ENCODE measurements at places on chromosomes 2 and 18. TPM values are rescaled to one million over a fixed set of nuclear protein-coding genes. Genes with fewer than 3 reads are reported as not detected.

DNA sequence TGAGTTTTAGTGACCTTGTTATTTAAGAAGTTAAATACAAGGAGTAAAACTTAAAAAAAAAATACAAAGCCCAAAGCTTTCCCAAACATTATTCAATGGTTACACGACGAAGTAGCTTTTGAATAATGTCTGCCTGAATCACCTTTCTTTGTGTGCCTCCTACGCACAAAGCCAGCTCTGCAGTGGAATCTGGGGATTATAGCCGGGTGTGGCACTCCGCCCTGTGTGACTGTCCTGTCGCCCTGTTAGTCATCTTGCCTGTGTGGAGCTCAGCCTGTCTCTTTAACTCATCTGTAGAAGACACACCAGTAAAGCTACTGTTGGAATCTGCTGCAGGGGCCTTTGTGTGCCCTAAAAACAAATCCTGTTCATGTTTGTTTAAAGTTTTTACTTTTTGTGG, 79.4 kb upstream of the TCF7L1 start:
- H3K36me3 ChIP-seq = peaks cover 58% of the 10 kb centered on the region
- no peak for DNase-seq
- no peak overlapping the region for H3K4me3 ChIP-seq
- peaks cover 40% of the 10 kb centered on the region for H3K4me1 ChIP-seq

DNA sequence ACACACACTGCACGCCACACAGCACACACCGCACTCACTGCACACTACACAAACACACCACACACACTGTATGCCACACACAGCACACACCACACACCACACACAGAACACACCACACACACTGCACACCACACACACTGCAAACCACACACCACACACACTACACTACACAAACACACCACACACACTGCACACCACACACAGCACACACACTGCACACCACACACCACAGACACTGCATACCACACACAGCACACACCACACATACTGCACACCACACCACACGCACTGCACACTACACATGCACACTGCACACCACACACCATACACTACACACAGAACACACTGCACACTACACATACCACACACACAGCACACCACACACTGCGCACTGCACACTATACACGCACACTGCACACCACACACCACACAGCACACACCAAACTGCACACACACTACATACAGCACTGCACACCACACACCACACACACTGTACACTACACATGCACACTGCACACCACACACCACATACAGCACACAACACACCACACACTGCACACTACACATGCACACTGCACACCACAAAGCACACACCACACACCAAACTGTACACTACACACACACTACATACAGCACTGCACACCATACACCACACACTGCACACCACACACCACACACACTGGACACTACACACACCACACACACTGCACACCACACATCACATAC, 59.6 kb downstream of the ASB1 start:
- no peak for DNase-seq
- no peaks in the 10 kb centered on the region for H3K4me1 ChIP-seq
- H3K36me3 ChIP-seq = no peaks in the 10 kb centered on the region
- H3K27me3 ChIP-seq = no peaks in the 10 kb centered on the region

DNA sequence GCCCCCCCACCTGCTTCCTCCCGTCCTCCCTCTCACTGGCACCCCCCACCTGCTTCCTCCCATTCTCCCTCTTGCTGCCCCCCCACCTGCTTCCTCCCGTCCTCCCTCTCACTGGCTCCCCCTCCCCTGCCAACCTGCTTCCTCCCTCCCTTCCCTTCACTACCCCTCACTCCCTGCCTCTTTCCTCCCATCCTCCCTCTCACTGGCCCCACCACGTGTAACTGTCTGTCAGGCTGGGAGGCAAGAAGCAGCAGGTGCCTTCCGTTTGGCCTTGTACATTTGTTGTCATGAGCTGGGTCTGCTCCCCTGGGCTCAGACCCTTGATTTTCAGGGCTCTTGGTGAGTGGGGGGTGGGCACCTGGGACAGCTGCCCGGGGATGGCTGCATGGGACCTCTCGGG, 19.1 kb downstream of the RTP5 start:
- H3K4me1 ChIP-seq = peaks cover 11% of the 10 kb centered on the region
- no peaks in the 10 kb centered on the region for H3K27me3 ChIP-seq
- no peak for DNase-seq
- peaks cover 22% of the 10 kb centered on the region for H3K36me3 ChIP-seq
- H3K27ac ChIP-seq = no peak overlapping the region

The NPAS2 gene
- 0.55 TPM for total RNA-seq

The IL18R1 gene
- 22.8 TPM for total RNA-seq

The FBXO15 gene
- total RNA-seq = 1.1 TPM
